ENCODE measurements at places on chromosomes 16 and 17.

- DNase-seq, result no peak
Measured at GRCh38 chr16:49498666-49499413, 125.2 kb downstream of the C16orf78 start.

GRCh38 chr17:59814685-59815084, 78.1 kb downstream of the TUBD1 start:
- no peak for DNase-seq

DNA sequence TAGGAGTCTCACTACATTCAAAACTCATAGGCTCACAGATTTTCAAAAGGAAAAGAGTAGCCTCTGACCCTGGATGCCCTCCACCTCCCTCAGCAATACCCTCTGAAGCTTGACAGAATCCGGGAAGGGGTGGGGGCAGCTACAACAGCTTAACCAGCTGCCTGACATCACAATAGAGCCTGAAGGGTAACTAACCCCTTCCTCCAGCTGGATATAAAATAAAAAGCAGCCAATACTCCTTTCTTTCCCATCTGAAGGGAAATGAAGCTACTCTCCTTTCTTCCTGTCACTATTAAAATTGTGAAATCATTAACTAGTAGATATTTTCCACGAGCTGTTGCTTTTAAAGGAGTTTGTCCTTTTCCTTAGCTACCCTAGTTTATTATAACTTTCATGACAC, 24.0 kb downstream of the USP31 start:
- no peak for DNase-seq

- no peak for DNase-seq
Measured at GRCh38 chr17:30217054-30217453, 18.4 kb downstream of the SLC6A4 start.

DNA sequence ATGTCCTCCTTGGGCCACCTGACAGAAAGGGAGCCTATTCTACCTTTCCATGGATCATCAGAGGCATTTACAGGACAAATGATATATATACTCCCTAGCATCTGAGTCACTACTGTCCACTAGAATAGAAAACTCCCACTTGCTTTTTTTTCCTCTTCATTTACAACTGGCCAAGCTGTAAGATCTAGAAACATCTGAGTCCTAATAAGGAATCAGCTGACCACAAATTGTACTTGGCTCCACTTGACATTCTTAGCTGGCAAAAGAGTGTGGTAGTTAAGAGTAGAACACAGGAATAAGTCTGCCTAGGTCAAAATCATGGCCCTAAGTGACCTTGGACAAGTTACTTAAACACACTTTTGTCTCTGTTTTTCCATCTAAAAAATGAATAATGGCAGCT, 5.2 kb downstream of the RUSF1 start:
- no peak for DNase-seq

GRCh38 chr17:52389632-52390031, 231.1 kb upstream of the CA10 start:
- DNase-seq, result peak; percentile 31

GRCh38 chr17:77839698-77840512, 118.6 kb upstream of the TNRC6C start:
- DNase-seq, result no peak

DNA sequence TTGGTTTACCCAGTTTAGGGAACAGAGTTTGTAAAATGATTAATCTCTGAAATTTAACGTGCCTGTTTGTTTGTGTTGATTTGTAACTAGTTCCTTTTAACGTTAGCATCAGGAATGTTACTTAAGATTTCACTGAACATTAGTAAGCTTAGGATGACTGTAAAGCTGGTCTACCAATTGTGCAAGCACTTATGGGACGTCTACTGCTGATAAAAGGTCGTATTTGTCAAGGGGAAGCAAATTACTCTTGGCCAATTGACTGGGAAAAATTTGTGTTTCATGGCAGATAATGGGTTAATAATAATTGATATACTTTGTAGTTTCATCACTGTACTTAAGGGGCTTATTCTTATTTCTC, 11.8 kb downstream of the METTL9 start:
- no peak for DNase-seq

DNA sequence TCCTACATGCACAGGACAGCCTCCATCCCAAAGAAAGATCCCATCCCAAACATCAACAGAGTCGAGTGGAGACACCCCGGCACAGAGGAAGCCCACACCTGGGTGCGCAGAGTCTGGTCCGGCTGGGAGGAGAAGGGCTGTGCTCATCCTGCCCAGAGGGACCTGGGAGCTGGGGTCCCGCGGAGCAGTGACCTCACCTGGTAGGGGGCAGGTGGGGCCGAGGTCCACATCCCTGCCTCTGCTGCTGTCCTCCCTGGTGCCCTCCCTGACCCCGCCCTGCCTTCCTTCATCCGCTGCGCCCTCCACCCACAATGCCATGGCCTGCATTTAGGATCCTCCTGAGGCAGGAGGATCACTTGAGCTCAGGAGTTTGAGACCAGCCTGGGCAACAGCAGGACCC, 2.9 kb downstream of the C16orf90 start:
- DNase-seq, result no peak

DNA sequence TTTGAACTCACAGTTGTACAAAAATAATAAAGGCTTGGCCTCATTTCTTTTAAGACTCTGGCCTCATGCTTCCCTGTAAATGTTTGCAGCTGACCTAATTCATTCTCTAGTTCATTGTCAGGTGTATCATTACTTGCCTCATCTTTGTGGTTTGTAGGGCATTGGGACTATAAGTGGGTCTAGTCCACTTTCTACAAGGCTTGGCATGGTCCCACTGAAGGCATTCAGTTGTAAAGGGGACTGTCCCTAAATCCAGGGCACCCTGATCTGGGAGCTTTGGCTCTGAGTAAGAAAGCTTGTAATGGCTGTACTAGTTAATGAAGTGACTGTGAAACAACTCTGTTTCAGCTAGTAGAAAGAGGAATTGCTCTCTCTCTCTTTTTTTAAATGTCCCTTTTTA, 2.7 kb downstream of the KCTD2 start:
- DNase-seq, result no peak

- DNase-seq, result peak; percentile 82
Measured at GRCh38 chr17:83083368-83084201, 4.2 kb downstream of the METRNL start.

DNA sequence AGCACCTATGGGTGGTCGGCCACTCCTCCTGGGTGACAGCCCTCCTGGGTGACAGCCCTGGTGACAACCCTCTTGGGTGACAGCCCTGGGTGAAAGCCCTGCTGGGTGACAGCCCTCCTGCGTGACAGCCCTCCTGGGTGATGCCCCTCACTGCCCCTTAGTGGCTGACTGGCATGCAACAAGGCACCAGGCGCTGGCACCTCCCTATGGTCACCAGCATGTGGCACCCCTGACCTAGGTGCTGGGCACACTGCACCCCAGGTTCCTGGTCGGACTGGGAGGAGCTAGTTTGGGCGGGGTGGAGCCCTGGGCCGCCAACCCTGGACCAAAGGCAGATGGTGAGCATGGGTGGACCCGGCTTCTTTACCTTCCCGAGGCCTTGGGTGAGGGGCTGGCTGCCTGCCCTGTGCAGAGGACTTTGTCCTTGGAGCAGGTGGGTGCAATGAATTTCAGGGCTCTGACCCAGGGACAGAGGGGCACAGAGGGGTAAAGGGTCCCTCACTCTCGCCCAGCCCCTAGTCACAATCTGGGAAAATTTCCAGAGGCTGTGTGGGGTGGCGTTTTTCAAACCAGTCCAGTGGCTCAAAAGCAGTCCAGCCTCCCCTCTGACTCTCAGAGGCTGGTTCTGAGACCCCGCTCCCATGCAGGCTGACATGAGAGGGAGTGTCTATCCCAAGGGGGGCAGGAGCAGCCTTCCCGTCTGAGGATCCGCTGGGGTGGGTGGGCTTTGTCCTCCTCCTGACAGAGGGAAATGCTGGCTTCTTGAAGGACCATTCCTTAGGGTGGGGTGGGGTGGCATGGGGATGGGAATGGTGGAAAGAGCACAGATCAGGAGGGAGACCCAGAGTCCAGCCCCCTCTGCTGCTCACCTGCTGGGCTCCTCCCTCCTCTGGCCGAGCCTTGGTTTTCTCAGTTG, 25.9 kb upstream of the TNFRSF13B start:
- no peak for DNase-seq

GRCh38 chr17:81440511-81441244, 45.4 kb downstream of the BAHCC1 start:
- peak; percentile 50 for DNase-seq

- no peak for DNase-seq
Measured at GRCh38 chr16:80536238-80536637, 4.6 kb upstream of the DYNLRB2 start.

GRCh38 chr17:73571511-73572130, 72.6 kb downstream of the SDK2 start:
- no peak for DNase-seq

DNA sequence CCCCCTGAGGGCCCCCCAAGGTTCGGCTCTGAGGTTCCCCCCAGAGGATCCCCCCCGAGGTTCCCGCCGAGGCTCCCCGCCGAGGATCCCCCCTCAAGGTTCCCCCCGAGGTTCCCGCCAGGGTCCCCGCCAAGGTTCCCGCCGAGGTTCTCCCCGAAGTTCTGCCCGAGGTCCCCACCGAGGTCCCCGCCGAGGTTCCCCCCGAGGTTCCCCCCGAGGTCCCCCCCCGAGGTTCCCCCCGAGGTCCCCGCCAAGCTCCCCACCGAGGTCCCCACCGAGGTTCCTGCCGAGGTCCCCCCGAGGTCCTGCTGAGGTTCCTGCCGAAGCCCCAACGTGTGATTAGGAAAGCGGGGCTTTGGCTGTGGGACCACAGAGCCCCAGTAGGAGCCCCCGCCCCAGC, 32.2 kb upstream of the SSTR5 start:
- no peak for DNase-seq
